ENCODE measurements at places on chromosomes 16 and 17.

DNA sequence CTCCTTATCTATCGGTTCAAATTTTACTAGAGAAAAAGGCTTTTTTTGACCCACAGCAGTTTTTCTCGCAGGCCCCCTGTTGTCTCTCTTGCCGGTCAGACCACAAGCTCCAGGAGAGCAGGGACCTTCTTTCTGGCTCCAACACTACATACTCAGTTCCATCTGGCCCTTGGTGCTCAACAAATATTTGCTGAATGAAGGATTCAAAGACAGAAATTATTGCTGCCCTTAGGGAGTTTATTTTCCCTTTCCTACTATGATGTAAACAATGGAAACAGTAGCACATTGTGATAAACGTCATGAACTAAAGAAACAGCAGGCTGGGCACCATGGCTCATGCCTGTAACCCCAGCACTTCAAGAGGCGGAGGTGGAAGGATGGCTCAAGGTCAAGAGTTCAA lies 59.0 kb upstream of the ATP2A3 start:
- no peak for DNase-seq

DNA sequence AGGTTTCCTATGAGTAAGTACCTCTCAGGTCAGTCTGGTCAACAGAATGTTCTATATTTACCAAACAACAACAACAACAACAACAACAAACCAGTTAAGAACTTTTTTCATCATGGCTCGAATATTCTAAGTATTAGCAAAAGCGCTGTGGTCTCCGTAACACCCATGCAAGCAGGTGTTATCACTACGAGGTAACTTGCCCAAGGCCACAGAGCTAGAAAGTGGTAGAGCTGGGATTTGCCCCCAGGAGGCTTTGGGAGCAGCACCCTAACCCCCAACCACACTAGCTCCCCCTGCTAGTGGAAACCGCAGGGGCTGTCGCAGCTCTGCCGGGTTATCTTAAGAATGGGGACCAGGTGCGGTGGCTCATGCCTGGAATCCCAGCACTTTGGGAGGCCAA lies 23.9 kb upstream of the C16orf74 start:
- no peak for DNase-seq

- DNase-seq = no peak
These were observed 40.8 kb downstream of the YPEL2 start for GRCh38 chr17:59372138-59372751.

DNA sequence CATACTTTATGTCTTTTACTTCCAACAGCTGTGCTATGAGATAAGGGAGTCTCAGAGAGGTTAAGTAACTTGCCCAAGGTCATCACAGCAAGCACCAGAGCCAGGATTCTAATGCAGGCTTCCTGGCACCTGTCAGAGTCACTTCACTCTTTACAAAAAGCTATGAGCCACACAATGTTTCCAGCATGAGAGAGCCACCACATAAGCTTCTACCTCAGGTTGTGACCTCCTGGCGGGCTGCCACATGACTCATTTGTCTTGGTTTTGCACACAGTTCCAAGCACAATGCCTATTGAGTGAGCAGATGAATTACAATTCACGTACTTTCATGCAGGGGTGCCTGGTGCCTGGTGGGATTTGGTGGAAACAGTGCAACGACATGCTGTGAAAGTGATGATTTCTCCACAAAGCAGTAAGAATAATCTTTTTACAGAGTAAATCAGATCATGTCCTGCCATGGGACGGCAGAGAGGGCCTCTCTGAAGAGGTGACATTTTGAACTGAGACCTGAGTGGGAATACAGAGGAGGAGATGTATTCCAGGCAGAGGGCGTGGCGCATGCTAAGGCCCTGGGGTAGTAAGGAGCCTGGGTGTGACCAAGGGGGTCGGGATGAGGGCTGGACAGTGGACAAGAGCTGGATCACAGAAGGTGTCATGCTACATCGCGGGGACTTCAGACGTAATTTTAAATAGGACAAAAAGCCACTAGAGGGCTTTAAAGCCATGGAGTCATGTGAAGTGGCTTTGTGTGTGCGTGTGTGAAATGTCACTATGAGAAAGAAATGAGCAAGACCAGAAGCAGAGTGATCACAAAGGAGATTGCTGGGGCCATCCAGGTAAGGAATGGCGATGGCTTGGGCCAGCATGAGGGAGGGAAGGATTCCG lies 53.4 kb downstream of the CACNG3 start:
- no peak for DNase-seq

- no peak for DNase-seq
These were observed 4.1 kb downstream of the PRCD start for GRCh38 chr17:76543826-76544545.

DNA sequence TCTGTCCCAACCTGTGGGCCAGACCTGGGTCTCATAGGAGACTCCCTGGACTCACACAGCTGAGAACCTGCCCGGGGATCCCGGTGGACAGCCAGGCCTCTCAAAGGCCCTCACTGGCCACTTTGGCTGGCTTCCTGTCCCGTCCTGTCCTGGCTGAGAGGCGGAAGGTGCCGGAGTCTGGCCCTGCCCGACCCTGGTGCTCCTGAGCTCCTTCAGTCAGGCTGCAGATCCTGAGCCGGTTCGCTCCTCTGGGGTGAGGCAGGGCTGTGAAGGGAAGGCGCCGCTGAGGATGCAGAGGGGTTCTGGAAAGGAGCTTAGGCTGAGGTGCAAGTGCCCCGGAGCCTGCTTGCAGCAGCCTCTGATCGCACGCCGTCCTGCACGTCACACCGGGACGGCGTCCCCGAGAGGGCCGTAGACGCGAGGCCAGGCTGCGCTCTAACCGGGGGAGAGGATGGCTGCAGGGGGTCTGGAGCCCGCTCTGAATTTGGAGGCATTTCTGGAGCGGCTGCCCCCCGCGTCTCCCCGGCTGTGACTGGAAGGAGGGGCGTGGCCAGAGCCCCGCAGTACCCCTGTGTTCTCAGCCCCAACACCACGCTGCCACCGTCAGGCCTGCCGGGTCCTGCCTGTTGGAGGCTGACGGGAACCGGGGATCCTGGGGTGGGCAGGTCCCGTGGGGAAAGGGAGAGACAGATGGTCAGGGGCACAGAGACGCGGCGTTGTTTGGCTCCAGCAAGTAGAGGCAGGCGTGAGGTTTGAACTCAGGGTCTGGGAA lies 4.1 kb downstream of the HGS start:
- no peak for DNase-seq

- DNase-seq = no peak
These were observed 100.3 kb downstream of the ZFHX3 start for GRCh38 chr16:72947379-72948237.

- no peak for DNase-seq
These were observed 50.0 kb downstream of the ACTG1 start for GRCh38 chr17:81462506-81463125.

DNA sequence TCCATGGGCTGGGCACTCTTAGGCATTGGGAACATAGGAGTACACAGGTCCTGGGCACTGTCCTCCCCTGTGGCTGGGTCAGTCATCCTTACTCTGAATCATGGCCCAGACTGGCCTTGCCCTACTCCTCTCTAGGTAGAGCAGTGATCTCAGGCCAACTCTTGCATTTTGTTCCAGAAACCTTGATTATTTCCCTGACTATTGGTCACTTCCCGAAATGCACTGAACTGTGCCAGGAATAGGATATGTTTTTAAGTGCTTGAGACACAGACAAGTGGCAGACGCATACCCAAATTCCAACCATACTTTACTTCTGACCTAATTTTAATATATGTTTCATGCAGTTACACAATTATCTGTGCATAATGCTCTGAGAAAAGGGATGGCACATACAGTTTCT lies 10.3 kb downstream of the KRABD2 start:
- DNase-seq = no peak

GRCh38 chr17:44541884-44542581 lies 15.3 kb upstream of the FZD2 start:
- DNase-seq = no peak

DNA sequence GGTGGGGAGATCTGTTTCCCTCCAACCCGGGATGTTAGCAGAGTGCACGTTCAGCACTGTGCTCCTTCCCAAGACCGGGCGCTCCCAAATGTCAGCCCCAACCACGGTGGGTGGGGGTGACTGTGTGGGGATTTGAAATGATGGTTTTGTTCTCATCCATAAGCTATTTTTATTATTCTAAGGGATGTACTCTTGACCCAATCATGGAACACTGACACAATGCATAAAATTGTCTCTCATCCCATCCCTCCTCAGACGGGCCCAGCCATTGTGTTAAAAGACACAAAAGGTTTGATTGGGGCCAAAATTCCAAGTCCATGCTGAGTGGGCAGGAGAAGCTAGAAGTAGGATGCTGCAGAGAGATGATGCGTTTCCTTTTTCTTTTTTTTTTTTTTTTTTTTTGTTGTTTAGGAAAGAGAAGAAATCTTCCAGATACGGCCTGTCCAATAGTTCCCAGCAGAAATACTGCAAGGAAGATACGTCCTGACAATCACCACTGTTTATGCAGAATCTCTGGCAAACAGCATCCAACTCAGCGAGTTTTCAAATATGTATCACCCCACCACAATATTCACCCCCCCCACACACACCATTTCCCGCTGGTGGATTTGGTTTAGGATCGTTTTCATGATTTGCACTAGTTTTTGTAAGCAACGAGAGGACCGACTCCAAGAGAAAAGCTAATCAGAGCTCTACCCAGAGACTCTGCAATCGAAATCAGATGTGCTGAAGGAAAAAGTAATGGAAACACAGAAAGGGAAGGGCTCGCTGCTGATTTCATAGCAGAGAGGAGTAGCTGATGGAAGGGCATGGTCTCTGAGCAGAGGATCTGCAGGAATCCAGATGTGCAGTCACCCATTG lies 163.5 kb upstream of the DYNLRB2 start:
- DNase-seq = no peak

GRCh38 chr17:16428098-16428882 lies 12.9 kb downstream of the TRPV2 start:
- DNase-seq = peak; percentile 73

DNA sequence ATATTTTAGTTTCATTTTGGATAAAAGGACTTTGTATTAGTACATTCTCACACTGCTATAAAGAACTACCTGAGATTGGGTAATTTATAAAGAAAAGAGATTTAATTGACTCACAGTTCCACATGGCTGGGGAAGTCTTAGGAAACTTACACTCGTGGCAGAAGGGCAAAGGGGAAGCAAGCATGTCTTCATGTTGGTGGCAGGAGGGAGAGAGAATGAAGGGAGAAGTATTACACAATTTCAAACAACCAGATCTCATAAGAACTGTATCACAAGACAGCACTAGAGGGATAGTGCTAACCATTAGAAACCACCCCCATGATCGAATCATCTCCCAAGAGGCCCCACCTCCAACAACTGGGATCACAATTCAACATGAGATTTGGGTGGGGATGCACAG lies 142.9 kb downstream of the USP31 start:
- DNase-seq = no peak

- no peak for DNase-seq
These were observed 190.9 kb upstream of the CACNG5 start for GRCh38 chr17:66643815-66644710.

- DNase-seq = no peak
These were observed 43.1 kb downstream of the DUSP14 start for GRCh38 chr17:37532756-37533155.

Data from hematopoietic multipotent progenitor cell treated with erythropoietin and hydrocortisone succinate and interleukin-3 and kit ligand, for 17 days (in vitro differentiated cells).